ENCODE measurements at places on chromosomes 3 and 15. TPM values are rescaled to one million over a fixed set of nuclear protein-coding genes. Genes with fewer than 3 reads are reported as not detected.

GRCh38 chr15:100762913-100763834, 116.5 kb upstream of the ALDH1A3 start:
- DNase-seq = peak; percentile 56

DNA sequence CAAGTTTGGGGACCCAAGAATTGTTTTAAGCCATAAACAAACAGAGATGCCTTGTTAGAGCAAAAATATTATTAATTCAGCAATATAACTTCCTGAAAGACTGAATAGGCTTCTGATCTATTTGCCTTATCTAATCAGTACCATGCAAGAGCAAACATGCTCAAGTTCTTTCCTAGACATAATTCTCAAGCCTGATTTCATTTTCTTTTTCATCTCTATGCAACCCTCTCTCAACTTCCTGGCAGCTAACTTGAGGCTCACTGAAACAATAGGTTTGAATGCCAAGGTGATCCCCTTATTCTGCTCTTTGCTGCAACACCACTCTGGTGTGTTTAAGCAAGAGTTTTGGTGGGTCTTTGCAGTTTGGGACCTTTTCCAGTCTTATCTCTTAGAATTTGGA, 230.9 kb upstream of the CD96 start:
- no peak for DNase-seq

Gene VPS13C
- 35.2 TPM for total RNA-seq

DNA sequence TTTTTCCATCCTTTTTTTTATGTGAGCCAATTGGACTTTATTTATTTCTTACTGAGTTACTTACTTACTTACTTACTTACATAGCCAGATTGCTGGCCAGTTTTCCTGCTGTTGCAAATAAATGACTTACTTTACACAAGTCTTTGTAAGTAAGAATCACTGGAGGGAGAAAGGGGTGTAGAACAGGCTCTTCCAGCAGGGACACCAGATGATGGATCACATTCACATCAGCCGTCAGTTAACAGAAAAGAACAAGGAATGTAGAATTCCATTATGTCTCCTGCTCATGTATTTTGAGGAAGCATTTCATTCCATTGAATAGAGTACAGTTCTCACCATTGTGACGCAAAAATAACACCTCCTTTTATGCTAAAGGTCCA, 188.6 kb downstream of the FNDC3B start:
- no peak for DNase-seq

GRCh38 chr3:192831111-192831644, 86.5 kb downstream of the MB21D2 start:
- no peak for DNase-seq

DNA sequence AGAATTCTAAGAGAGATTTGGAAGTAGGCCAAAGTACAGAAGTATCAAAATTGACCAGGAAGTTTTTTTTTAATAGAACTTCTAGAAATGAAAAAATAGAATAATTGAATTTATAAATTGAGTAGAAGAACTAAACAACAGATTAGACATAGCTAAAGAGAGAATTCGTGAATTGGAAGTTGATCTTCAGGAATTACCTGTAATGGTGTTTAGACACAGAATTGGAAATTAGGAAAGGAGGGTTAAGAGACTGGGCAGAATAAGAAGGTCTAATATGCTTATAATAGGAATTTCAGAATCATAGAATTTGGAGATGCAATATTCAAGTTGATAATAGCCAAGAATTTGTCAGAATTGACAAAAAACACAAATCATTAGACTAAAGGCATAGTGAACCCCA, 16.2 kb downstream of the ACVR2B start:
- no peak for DNase-seq

Gene SCAANT1
- not detected for total RNA-seq

DNA sequence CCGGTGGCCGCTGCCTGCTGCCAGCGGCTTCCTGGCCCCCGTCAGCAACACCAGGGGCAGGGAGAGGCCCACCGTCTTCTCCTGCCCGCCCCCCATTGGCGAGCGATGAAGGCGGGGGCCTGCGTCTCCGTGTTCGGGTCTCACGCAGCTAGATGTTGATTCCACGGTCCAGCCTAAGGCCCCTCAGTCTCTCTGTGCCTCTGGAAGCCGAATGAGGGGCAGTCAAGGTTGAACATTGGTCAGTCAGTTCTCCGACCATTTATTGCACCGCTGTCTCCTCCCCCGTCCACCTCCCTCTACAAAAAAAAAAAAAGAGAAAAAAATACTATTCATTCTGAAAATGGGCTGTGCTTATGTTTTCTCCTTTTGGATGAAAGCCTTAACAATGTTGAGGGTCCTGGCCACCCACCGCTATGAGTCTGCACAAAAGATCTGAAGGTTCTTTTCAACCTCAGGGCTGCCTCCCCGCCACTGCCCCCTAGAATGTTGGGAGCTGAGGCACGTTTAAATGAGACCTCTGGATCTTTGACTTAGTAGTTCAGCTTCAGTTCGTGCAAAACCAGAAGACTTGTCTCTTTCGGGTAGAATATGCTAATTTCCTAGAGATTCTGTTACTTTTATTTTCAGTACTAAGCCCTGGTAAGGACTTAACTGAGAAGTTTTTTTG, 736 bp downstream of the IREB2 start:
- DNase-seq = no peak

GRCh38 chr3:116166121-116166520, 279.2 kb downstream of the LSAMP start:
- no peak for DNase-seq

- DNase-seq = no peak
These were observed 4.4 kb downstream of the GABPB1 start for GRCh38 chr15:50350621-50351020.

Gene TF
- total RNA-seq = 5.8 TPM

- no peak for DNase-seq
These were observed 15.1 kb upstream of the IQSEC1 start for GRCh38 chr3:13088028-13089006.
